ENCODE measurements at places on chromosomes 3 and 15. TPM values are rescaled to one million over a fixed set of nuclear protein-coding genes. Genes with fewer than 3 reads are reported as not detected.

CAMK1 gene
- 2.2 TPM for total RNA-seq

- H3K27me3 ChIP-seq, result peaks cover 10% of the 10 kb centered on the region
- no peak overlapping the region for H3K4me3 ChIP-seq
- DNase-seq, result no peak
- H3K36me3 ChIP-seq, result peaks cover 3% of the 10 kb centered on the region
These were observed 359.2 kb upstream of the PROK2 start for GRCh38 chr3:72143966-72144717.

GRCh38 chr3:143234526-143234925 is 115.0 kb downstream of the CHST2 start:
- no peaks in the 10 kb centered on the region for H3K27me3 ChIP-seq
- H3K27ac ChIP-seq, result no peak overlapping the region
- no peak overlapping the region for H3K4me3 ChIP-seq
- H3K4me1 ChIP-seq, result peaks cover 2% of the 10 kb centered on the region

DNA sequence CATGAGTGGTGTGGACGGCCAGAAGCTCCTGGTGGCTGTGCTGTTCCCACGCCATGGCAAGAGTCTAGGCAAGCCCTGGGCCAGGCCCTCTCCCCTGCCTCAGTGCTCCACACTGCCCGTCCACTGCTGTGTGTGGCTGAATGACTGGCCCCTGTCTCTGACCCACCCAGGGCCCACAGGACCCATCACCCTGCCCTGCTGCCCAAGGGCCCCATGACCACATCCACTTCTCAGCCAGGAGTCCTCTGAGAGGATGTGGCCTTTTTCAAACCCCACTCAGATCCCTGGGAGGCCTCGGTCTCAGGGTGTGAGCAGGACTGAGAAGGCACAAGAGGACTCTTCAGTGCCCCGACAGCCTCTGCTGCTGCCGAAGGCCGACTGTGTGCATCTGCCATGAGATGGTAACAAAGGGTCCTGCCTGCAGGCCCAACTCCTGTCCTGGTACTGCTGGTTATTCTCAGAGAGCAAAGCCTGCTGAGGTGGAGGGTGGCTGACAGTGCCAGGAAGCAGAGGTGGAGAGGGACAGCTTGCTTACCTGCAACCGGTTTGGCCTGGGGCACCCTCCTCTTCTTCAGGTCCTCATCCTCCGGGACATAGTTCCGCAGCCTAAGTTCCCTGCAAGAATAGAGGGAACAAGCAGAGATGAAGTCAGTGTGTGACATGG is 47.5 kb downstream of the PTH1R start:
- H3K36me3 ChIP-seq, result peaks cover 8% of the 10 kb centered on the region
- H3K4me1 ChIP-seq, result peaks cover 29% of the 10 kb centered on the region
- H3K27ac ChIP-seq, result peak overlapping the region; percentile 51

DNA sequence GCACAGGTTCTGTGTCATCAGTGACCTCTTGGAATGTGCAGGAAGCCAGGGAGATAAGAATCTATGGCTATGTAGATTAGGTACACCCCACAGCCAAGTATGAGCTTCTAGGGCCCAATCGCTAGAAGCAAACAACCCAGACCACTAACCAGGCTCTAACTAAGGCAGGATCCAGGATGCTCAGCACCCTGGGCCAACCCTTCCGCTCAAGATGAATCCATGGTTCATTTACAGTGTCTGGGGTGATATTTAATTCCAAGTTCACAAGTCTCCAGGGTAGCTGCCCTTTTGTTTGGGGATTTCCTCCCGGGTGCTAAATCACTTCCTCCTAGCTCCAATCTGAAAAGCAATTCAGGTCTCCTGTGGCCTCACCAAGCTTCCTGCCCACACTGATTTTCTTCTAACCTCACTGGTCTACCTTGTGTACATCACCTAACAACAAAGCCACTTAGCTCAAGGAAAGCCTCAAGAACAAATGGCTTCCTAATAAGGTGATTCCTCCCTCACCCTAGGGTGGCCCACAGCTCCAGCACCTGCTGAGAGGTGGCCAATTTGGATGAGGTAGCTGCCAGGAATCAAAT is 2.4 kb downstream of the EHD4 start:
- peaks cover 53% of the 10 kb centered on the region for H3K4me1 ChIP-seq
- DNase-seq, result peak; percentile 30
- peaks cover 13% of the 10 kb centered on the region for H3K27me3 ChIP-seq
- H3K36me3 ChIP-seq, result peaks cover 5% of the 10 kb centered on the region
- peak overlapping the region; percentile 97 for H3K27ac ChIP-seq
